ENCODE measurements at places on chromosomes 3 and 15.

GRCh38 chr3:128455786-128456748 lies 10.6 kb downstream of the DNAJB8 start:
- DNase-seq, result no peak

- DNase-seq, result no peak
These were observed 29.8 kb downstream of the LARS2 start for GRCh38 chr3:45417930-45418847.

GRCh38 chr3:188000361-188000861 lies 153.5 kb upstream of the LPP start:
- no peak for DNase-seq

- no peak for DNase-seq
These were observed 96.8 kb downstream of the SNRPN start for GRCh38 chr15:25051399-25052154.

GRCh38 chr3:188529228-188529627 lies 375.3 kb downstream of the LPP start:
- peak; percentile 19 for DNase-seq

DNA sequence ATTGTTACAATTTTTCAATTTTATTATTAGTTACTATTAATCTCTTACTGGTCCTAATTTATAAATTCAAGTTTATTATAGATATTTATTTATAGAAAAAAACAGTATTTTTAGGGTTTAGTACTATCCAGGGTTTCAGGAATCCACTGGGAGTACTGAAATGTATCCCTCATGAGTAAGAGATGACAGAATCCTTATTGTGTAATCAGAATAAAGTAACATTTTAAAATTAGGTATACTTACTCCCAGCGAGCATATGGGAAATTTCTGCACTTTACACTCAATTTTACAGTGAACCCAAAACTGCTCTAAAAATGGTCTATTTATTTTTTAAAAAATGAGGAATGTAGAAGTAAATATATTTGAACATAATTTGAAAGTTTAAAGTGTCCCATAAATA lies 202.7 kb downstream of the CGGBP1 start:
- DNase-seq, result peak; percentile 3

GRCh38 chr3:173920386-173920785 lies 522.8 kb downstream of the NLGN1 start:
- DNase-seq, result no peak

- no peak for DNase-seq
These were observed 24.2 kb downstream of the ATP13A4 start for GRCh38 chr3:193530231-193531165.

DNA sequence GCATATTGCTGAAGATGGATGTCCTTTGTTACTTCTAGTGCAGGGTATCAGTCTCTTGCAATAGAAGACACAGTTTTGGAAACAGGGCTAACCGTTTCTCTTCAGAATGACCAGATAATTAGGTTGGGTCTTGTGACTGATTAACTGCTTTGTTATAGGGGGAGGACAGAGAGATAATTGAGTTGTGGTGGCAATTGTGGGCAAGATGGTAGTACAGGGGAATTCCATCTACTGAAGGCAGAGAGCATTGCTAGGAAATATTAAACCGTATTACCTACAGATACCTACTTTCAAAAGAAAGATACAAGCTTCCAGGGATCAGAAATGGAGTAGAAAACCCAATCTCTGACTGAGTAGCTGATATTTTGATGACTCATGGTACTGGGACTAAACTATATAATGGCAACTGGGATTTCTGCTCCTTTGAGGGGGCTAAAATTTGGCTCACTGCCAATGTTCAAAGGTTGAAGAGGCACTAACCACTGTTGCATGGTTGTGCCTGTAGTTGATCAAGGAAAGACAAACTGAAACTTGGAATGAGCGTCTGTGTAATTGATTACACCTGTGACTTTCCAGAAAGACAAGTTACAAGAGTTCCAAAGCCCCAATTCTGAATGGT lies 4.2 kb downstream of the PRR23B start:
- no peak for DNase-seq

DNA sequence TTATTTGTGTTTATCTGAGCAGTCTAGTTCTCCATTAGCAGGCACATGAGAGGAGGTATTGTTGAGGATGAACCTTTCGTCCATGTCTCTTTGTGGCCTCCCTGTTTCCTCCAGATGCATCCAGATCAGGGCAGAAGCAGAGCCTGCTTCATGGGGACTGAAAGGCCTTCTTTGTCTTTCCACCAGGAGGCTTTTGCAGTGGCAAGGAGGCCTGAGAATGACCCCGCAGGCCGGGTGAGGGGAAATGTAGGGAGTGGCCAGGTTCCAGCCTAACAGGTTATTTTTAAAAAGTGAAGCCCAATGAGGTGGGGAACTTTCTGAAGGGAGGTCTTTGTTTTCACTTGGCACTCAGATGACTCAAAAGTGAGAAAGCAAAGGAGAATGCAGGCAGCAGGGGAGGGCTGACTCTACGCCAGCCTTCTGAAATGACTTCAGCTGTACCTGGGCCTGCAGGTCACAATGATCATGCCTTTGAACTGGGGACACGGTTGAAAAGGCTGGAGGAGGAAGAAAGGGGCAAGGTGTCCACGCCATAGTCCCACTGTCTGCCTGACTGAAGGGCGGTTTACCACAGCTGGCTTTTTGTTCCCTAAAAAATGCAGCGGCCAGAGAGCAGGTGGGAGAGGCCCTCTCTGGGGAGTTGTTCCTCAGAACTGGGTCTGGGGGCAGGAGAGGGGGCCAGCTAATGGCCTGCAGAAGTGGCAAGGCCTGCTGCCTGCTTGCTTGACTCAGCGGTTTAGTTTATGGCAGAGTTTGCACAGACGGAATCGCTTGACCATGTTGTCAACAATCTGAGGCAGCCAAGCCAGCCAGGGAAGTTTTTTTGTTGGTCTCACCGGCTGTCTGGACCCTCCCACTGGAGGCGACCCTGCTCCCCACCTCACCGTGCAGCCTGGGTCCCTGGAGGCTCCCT lies 28.7 kb downstream of the CMTM7 start:
- DNase-seq, result no peak

GRCh38 chr15:49902685-49903501 lies 216.1 kb downstream of the ATP8B4 start:
- peak; percentile 89 for DNase-seq

- DNase-seq, result no peak
These were observed 288.2 kb upstream of the GADL1 start for GRCh38 chr3:31182661-31183060.

GRCh38 chr15:42157981-42158765 lies 1.7 kb upstream of the PLA2G4F start:
- DNase-seq, result peak; percentile 68

GRCh38 chr15:38487378-38487777 lies 33.5 kb downstream of the FAM98B start:
- DNase-seq, result peak; percentile 12

DNA sequence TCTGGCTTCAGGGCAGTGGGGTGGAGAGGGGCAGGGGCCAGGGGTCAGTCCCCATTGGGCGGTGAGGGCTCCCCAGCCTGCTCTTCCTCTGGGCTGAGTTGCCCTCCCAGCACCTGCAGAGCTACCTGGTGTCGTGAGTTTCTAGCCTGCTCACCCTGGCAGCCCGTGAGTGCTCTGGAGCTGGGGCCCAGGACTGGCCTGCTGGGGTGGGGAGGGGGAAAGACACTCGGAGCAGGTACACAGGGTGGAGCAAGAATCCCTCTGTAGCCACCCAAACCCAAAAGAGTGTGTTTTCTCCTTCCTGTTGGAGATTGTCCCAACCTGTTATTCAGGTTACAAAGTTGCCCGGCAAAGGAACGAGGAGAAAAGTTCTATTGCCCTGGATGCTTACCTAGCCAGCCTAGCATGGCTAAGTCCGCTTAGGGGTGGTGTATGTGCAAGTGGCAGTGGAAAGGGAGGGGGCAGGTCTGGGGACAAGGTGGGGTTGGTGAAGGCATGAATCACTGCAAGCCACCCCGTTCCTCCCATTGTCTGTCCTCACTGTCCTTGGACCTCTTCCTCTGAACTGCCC lies 8.9 kb downstream of the FAM3D start:
- DNase-seq, result no peak

- DNase-seq, result peak; percentile 75
These were observed 583.8 kb downstream of the FOXP1 start for GRCh38 chr3:70999730-71000129.

DNA sequence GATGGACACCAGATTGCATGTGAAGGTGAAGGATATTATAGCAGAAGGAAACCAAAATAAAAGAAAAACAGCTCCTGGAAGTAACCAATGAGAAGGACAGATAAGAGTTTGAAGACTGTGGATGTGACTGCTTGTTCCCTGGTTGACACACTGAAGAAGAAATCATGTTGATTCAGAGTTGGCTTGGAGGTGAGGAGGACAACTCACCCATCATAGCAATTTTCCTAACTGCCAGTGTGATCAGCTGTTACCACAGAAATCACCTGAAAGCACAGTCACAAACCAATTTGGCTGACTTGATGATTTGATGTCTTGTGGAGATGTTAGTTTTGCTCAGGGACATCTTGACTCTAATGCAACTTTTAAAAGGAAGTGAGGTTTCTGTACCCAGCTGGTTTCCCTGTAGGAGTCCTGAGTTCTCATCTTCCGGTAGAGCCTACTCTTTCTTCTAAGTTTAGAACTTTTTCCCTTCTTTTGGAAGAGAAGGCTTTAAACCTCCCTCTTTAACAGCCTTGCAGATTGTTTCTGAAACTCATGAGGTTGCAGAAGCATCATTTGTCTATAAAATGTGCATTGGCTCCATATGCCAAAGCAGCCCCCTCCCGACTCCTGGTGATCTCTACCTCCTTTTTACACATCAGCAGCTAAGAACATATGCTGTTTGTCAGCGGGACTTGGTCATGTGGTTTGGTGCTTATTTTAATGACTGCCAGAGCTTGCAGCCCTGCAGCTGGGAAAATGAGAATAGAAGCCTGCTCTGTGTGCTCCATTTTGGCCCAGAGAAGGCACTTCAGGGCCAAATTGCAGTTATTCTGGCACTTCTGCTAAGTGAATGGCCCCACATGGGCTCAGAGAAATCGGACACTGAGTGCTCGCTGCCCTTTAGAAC lies 10.3 kb downstream of the ATG7 start:
- DNase-seq, result peak; percentile 49

DNA sequence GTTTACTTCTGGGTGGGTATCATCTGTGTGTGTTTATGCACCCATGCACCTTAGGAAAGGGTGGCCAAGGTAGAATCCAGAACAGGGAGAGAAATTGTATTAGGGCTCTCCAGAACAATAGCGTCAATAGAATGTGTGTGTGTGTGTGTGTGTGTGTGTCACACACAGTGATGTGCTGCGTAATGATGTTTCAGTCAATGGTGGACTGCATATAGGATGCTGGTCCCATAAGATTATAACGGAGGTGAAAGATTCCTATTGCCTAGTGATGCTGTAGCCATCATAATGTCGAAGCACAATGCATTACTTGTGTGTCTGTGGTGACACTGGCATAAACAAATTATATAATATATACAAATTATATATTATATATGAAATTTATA lies 69.3 kb upstream of the PRR23C start:
- no peak for DNase-seq

GRCh38 chr15:88681610-88682221 lies 42.9 kb downstream of the ISG20 start:
- no peak for DNase-seq

- peak; percentile 76 for DNase-seq
These were observed 2.0 kb upstream of the ZBTB47 start for GRCh38 chr3:42651248-42652091.

DNA sequence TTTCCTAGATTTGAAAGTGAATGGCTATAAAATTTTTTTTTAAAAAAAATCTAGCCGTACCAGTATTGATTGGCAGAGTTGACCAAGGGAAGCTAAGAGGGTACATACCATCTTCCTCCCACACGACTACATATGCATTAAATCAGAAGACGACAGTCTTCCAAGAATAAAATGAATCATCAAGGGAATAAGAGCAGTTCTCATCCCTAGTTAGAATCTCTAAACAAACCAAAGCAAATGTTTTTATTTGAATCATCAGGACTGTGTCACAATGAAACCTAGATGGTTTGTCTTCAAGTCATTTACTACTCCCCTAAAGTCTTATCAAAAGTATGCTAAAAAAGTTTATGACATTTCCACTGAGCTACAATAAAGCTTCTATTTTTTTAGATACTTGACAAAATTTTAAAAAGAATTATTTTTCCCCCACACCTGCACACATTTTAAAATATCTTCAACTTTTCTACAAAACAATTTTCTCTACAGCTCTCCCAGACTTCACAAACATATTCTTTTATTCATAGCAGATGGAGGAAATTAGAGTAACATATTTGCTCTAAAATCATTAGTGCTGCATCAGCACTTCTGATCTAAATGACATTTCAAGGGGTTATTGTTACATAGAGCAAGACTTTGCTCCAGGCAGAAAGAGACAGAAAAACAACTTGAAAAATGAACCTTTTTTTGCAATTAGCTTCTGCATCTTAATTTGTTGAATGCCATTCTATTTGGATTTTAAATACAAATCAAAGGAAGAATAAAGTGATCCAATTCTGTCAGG lies 547.1 kb downstream of the FHIT start:
- peak; percentile 47 for DNase-seq

DNA sequence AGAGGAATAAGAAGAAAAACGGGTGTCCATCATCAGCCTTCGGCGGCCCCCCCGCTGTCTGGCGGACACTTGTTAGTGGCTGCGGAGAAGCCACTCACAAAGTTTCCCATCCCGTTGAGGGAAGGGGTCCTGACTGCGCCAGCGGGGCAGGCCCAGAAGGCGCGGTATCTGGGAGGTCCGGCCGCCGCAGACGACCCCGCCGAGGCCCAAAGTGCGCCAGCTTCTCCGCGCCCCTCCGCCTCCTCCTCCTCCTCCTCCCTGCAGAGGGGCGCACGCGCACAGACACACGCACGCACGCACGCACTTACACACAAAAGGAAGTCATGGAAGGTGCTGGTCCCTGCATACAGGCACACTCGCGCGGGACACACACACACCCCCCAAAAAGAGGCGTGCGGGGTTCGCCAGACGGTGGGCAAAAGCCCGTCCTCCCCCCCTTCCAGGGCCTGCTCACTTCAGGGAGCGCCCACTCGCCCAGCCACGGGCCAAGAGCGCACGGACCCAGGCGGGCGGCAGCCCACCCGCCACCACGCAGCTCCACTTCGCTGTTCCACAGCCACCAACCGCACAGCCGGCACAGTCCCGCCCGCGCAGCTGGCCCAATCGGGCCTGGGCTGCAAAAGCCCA lies 18.0 kb downstream of the ZNF148 start:
- peak; percentile 44 for DNase-seq

GRCh38 chr3:146334151-146334550 lies 83.2 kb upstream of the PLSCR4 start:
- DNase-seq, result peak; percentile 34

DNA sequence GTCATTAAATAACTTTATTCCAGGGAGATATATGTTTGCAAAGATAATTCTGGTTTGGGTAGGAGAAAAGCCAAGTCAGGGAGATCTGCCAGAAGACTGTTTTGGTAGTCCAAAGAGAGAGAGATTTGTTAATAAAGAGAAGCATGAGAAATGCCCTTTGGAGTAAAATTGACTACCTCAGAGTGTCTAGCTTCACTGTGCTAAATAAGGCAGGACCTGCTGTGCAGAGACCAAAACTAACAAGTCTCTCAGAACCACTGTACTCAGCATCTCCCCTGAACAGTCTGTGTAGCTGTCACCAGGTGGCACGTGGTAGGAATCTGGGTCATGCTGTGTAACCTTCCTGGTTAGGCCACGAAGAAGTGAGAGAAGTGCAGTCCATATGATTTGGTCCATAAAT lies 31.6 kb upstream of the SLC35G2 start:
- DNase-seq, result peak; percentile 37

GRCh38 chr3:132231633-132232032 lies 85.6 kb upstream of the ACP3 start:
- peak; percentile 43 for DNase-seq

Data from AG10803 (cell line).